ENCODE measurements at places on chromosomes 16 and 17.
A peak's percentile ranks its signal among the peaks of the same experiment; 100 is the strongest.

DNA sequence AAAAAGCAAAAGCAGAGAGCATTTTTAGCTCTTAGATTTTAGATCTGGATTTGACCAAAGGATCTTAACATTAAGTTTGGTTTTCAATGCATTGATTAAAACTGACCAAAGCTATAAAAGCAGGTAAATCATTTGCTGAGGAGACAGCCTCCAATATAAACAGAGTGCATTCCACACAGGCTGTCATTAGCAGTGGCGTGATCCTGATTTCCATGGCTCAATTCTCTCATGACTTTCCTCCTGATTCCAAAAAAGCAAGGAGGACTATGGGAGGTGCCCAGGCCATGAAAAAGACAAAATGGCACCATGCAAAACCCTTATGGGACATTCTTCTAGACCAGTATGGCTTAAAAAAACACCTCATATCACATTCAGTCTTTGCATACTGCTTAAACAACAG is 53.5 kb downstream of the PARN start:
- no peak for DNase-seq

DNA sequence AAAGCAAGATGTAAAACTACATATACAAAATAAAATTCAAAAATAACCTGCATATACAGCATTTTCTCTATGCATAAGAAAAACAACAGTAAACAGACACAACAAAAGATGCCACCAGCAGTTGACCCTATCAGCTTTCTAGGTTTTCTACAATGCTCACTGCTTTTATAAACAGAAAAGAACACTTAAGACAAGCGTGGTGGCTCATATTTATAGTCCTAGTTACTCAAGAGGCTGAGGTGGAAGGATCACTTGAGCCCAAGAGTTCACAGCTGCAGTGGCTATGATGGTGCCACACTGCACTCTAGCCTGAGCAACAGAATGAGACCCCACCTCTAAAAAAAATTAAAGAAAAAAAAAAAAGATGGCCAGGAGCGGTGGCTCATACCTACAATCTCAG is 46.5 kb upstream of the ATP2A3 start:
- DNase-seq, result no peak

GRCh38 chr17:19630661-19631060 is 17.9 kb upstream of the ALDH3A2 start:
- no peak for DNase-seq

DNA sequence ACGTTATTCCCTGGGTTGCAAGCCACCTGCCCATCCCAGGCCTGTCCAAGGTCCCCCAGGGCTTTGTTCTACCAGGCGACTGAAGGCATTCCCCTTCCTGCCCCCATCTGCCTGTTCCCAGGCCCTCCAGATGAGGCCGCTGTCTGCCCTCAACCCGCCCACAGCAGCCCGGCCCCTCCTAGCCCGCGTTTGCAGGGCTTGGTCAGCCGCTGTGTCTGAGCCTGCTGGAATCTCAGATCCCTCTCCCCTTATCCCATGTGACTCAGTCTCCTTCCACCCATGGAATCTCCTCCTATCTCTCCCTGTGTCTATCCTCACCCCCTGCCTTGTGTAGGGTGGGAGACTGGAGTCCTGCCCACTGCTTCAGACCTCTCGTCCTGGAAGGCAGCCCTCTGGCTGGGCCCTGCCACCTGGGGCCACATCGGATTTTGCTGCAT is 186.0 kb upstream of the TNRC6C start:
- peak; percentile 72 for DNase-seq

GRCh38 chr17:1604831-1605528 is 23.7 kb downstream of the SLC43A2 start:
- no peak for DNase-seq

DNA sequence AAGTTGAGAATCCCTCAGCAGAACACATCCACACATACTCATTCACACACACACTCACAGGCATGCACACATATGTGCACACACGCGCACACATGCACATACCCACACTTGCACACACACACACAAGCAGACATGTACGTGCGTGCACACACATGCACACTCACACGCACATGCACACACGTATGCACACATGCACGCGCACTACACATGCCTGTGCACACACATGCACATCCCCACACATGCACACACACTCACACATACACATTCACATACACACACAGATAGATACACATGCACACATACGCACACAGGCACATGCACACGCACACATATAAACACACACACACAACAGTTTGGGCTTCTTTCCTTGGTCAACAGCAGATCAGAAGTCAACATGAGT is 24.0 kb downstream of the GSG1L start:
- no peak for DNase-seq

- DNase-seq, result no peak
Measured at GRCh38 chr16:80488167-80488566, 52.6 kb upstream of the DYNLRB2 start.

Measured in NCI-H1694 treated with DMSO at 0.1 percent for 48 hours (cell line).